ENCODE measurements at places on chromosomes 1 and 21.

GRCh38 chr1:225361176-225361575 lies 66.7 kb downstream of the LBR start:
- no peak for DNase-seq

- DNase-seq = no peak
Observed at GRCh38 chr1:15948091-15948591, 27.8 kb downstream of the ZBTB17 start.

DNA sequence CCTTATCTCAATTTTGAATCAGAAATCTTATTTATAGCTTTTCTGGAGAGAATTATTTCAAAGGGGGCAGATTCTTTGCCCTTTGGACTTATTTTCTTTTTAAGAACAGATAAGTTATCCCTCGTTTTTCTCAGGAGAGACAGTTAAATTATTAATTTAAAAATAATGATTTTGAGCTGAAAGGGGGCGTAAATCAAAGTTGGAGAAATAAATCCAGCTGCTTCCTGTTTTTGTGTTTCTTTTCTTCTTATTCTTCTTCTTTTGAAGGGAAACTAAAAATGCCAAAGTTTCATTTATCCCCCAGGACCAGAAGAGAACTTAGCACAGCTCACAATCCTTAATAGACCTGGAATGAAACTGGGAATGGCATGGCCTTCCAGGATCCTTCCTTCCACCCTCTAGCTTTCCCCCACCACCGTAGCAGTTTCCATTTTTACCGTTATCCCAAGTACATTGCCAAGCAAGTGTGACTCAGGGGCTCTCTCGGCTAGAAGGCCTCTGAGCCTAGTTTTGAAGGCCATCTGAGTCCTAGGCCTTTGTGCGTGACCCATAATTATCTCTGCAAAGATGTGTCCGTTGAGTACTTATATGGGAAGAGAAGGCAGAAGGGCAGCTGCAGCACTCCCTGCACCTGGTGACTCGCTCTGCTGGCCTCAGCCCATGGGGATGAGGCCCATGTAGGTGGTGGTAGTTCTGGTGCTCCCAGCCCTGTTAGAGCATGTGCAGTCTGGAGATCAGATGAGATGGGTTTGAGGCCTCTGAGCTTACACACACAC lies 181.7 kb downstream of the ROR1 start:
- DNase-seq = no peak

DNA sequence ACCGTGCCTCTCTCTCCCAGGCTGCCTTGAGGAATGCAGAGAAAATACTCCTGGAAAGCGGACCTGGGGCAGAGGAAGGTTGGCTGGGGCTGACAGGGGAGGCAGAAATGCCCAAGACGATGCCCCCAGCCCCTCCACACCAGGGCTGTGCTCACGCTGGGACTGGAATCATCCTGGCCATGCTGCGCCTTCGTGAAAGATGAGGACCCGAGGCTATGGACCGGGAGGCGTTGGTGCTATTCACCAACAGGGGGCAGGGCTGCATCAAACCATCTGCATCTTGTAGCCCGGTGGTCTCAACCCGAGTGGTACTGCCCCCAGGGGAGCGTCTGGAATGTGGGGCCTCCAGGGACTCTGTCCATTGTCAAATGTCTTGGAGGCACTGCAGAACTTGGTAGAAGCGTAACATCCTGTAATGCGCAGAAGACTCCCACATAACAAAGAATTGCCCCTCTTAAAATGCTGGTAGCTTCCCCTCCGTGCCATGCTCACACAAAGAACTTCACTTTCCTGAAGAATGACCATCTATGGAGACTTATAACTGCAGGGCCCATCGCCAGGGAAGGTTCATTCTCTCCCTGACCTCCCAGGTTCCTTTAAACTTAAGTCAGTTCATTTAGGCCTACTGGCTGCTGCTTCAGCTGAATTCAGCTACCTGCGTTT lies 251.2 kb downstream of the RRAGC start:
- no peak for DNase-seq

- DNase-seq = no peak
Observed at GRCh38 chr1:223183268-223183862, 40.3 kb upstream of the TLR5 start.

- no peak for DNase-seq
Observed at GRCh38 chr1:8382051-8382505, 64.2 kb downstream of the SLC45A1 start.

DNA sequence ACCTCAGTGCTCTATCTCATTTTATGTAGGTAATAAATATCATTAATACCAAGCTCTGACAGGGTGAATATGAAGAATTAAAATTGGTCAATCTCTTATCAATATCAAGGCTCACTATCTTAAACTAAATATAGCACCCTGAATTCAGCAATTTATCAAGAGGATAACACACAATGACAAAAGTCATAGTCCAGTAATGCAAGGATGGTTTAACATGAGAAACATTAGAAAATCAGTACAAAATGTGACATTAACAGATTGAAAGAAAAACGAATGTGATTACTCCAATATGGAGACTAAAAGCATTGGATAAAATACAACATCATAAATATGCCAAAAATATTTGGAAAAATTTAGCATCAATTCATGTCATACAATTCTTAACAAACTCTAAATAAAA lies 53.9 kb downstream of the OBSCN start:
- no peak for DNase-seq

DNA sequence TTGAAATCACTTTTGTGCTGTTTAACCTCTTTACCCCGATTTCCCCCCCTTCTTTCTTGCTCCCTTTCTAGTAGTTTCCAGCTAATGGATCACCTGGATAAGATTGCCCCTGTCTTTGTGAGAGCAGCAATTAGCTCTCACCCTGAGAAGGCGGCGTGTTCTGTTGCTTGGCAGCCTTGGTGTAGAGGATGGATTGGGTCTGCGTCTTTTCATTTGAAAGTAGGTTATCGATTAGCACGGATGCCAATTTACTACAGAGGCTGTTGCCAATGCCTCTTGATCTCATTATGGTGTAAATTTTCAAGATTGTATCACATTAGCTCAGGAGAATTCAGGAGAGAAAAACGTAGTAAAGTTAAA lies 26.4 kb downstream of the KIF26B start:
- no peak for DNase-seq

- no peak for DNase-seq
Observed at GRCh38 chr1:186682736-186683135, 2.5 kb upstream of the PTGS2 start.

GRCh38 chr1:70546726-70547125 lies 135.7 kb downstream of the CTH start:
- no peak for DNase-seq

DNA sequence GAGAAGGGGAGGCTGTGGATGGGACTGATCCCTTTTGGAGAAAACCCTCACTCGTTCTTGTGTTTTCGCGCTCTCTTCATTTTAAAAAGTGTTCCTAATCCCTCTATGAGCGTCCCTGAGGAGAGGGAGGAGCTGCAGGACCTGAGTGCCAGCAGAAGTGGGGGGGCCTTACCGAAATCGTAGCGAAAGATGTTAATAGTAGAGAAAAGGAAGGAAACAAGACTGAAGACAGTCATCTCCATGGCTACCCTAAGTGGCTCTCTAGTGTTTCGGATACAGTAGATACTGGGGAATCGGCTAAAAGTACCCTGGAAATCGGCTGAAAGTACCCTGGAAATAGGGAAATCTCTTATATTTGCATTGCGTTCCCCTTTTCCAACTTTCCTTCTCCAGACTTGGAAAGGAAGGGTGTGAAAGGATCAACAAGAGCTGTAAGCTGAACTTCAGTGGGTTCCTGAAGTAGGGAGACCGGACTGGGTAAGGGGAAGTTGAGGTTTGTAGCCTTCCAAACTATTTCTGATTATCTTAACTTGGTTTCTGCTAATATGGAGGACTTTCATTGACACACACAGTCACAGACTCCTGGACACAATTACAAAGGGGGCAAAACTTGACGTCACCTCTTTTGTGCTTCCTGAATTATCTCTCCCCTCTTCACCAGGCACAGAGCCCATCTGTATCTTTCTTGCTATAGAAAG lies 486 bp upstream of the DSTYK start:
- DNase-seq = no peak

DNA sequence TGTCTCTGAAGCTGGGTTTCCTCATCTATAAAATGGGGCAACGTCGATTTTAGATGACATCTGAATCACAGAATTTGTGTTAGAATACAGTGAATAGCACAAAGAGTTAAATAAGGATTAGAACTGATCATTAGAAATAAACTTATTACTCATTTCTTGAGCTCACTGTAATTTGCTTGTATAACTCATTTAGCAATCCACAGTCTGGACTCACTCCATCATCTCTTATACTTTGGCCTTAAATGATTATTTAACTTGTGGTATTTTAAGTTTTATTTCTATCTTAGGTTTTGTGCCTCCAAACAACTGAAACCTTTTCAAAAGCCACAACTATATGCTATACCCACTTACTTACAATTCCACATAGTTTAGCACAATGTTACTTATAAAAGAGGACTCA lies 128.0 kb downstream of the CDC42BPA start:
- no peak for DNase-seq

DNA sequence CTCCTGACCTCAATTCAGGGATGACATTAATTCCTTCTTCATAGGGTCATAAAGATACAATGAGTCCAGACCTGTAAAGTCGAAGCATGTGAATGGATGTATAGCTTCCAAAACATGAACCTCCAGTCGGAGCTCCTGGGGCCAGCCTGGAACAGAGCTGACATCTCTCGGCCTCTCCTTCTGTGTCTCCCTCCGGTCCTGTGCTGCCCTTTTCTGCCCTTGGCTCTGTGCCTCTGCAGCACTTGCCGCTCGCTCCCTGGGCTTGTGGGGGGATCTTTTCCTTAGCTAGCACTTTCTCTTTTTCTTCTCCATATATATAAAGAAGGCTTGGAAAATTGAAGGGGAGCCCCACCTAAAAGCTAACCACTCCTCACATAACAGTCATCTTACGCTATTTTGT lies 42.5 kb downstream of the TMCC2 start:
- no peak for DNase-seq

DNA sequence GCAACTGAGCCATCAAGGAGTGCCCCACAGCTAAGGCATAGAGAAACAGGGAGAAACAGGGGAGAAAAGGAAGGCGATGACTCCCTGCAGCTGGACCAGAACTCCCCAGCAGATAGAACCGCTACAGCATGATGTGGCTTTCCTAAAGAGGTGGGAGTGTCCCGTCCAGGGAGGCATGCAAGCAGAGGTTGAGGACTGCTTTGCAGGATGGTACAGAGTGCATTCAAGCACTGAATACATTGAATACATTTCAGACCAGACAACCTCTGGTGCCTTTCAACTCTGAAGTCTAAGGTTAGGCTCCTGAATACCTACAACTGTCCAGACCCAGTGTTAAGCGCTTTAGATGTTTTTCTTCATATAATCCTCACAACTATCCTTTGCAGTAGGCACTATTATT lies 13.3 kb downstream of the DLGAP3 start:
- DNase-seq = no peak

- DNase-seq = no peak
Observed at GRCh38 chr1:109319114-109319513, 12.3 kb upstream of the MYBPHL start.

DNA sequence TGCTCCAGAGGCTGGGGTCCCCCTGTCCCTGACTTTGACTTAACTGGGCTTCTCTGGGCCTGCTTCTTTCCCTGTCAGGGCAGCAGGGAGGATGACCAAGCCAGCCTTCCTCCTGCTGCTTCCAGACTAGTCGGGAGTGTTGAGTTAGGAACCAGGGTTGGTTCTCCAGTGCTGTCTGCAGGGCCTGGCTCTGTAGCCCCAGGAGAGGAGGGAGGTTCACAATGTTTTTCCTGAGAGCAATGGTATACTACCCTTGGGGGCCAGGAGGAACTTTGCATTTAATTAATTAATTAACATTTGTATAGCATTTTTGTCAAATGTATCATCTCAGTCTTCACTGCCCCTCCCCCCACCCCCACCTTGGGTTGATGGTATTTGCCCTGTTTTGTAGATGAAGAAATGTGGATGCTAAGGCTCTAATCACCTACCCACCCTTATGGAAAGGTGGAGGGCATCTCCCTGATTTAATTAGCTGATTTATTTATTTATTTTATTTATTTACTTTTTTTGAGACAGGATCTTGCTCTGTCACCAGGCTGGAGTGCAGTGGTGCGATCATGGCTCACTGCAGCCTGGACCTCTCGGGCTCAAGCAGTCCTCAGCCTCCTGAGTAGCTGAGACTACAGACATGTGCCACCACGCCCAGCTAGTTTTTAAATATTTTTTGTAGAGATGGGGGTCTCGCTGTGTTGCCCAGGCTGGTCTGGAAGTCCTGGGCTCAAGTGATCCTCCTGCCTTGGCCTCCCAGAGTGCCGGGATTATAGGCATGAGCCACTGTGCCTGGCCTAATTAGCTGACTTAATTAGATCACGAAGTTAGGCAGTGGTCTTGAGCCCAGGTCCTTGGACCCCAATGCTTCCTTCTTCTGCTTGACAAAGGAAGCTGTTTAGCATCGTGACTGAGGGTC lies 6.6 kb downstream of the H6PD start:
- DNase-seq = no peak

- no peak for DNase-seq
Observed at GRCh38 chr1:233723387-233723786, 109.5 kb downstream of the KCNK1 start.

- DNase-seq = no peak
Observed at GRCh38 chr1:78223417-78224215, 177.8 kb downstream of the GIPC2 start.

DNA sequence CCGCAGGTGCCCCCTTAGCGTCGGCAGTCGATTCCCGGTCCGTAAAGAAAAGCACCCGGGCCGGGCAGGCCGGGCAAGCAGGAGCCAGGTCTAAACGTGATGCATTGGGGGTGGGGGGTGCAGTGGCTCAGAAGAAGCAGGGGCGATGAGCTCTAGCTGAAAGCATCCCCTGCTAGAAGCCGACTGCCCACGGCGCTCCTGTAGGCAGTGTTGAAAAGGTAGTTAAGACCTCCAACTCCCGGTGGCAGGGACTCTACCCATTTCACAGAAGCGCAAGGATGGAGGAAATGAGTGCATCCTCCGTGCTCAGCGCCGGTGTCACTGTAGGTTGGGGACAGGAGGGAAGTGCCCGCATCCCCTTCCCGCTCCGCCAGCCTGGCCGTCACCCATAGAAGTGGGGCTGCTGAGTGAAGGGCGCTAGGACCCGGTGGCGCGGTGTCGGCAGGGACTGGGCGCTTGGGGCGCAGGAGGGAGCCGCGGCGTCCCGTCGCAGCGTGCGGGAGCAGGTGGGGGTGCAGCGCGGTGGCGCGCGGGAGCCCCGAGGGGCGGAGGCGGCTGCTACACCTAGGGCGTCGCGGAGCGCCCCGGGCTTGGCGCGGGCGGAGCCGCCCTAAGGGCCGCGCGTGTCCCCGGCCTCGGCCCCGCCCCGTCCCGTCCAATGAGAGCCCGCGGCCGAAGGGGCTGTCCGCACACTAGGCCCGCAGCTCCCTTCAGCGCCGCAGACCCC lies at the start of gene WNT2B:
Gene WNT2B (plus strand): TSS at position 688 of the 727 bp plus-strand sequence. CDS start 298 bp downstream, outside the sequence.
- DNase-seq = peak; percentile 16

- no peak for DNase-seq
Observed at GRCh38 chr1:93552741-93553455, 105.0 kb downstream of the FNBP1L start.

DNA sequence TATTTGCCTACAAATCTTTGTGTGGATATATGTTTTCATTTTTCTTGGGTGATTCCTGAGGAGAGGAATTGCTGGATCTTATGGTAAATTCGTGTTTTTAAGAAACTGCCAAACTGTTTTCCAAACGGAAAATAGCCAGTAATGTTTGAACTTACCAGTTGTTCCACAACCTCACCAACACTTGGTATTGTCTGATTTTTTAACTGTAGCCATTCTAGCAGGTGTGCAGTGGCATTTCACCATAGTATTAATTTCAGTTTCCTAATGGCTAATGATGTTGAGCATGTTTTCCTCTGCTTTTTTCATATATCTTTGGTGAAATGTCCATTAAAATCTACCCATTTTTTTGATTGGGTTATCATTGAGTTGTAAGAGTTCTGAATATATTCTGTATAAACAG lies 56.6 kb downstream of the RPS6KC1 start:
- no peak for DNase-seq
